ENCODE measurements at places on chromosomes 6 and 20.

DNA sequence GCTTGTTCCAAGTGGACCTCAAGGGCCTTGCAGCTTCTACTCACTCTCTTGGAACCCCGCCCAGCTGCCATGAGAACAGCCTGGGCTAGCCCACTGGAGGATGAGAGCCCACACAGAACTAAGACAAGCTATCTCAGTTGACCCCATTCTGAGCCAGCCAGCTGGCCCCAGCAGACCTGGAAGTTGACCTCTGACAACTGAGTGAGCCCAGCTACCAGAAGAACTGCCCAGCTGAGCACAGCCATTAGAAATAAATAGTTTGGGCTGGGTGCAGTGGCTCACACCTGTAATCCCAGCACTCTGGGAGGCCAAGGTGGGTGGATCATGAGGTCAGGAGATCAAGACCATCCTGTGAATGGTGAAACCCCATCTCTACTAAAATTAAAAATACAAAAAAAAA, 37.1 kb downstream of the SNX5 start:
- no peak for DNase-seq

DNA sequence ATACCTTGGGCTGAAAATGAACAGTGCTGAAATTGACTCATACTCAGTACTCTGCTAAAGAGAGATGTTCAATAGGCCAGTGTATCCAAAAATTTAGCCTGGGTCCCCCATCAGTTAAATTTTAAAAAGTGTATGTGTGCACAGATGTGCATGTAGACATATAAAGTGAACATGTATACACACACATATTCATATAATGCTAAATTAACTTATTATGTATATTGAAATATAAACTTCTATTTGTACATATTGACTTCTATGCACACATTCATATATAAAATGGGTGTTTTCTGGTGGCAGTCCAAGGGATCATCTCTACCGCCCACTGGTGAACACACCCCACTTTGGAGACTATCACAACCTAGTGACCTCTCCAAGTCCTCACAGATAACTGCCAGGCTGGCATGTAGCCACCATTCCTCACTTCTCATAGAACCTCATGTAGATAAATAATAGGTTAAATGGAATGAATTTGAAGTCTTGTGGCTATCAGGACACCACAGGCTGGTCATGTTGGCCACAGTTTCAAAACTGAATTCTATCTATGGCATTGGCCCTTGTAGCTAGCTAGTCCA, 8.8 kb downstream of the SLC22A16 start:
- DNase-seq: no peak

DNA sequence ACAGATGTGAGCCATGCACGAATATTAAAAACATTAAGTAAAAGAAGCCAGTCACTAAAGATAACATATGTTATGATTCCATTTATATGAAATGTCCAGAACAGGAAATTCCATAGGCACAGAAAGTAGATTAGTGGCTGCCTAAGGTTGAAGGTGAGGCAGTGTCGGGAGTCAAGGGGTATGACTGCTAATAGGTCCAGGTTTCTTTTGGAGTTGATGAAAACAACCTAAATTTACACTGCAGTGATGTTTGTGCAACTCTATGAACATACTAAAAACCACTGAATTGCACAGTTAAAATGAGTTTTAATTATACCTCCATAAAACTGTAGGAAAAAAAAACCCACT, 14.4 kb downstream of the SRPK1 start:
- DNase-seq: no peak

DNA sequence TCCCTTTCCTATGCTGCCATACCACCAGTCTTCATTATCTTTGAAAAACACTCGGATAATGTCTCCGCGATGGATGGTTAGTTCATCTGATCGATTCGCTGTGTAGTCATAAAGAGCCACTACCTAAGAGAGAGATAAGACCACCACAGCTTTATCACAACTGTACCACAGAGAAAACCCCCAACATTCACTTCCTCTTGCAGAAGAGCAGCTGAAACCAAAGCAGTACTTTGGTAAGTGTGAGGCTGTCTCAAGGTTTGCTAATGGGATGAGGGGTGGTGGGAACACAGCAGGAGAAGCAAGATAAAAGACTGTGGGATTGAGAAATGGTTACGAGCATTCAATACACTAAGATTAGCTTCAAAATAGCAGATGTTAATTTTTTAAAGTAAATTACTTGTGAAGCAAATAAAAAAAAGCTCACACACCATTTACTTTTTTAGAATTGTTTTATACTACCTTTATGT, 142.1 kb downstream of the MYB start:
- peak; percentile 17 for DNase-seq

DNA sequence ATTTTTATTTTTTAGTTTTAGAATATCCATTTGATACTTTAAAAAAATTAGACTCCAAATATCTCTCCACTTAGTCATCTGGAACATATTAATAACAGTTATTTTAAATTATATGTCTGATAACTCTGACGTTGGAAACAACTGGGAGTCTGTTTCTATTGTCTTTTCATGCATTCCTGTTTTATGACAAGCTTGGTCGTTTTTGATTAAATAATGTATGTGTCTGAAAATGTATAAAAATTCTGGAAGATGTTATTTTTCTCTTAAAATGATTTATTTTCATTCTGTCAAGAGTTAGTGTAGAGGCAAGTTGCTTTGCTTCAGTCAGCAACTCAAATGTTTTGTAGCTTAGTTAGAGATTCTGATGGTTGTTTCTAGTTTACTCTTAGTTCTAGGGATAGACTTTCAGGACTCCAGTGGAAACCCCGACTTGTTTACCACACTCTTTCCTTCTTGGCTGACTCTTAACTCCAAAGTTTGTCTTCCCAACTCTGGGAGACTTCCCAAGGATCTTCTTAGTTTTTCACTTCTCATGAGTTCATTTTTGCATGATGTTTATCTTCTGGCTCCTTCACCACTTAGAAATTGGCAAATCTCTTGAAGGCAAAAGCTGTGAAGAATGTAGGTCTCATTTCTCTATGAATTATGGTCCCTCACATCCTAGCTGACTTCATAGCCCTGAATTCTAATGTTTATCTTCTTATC, 190.9 kb downstream of the LAMA2 start:
- no peak for DNase-seq

GRCh38 chr6:36469148-36469661, 26.4 kb downstream of the KCTD20 start:
- DNase-seq: no peak
